Right renal cortex interstitium (tissue), 3 donors: ENCODE measurements at places on chromosomes 7 and 10. TPM values are rescaled to one million over a fixed set of nuclear protein-coding genes. Genes with fewer than 3 reads are reported as not detected.

Gene PIK3AP1
- polyA plus RNA-seq: 4.8 TPM

Gene SPAG6
- 1.1 TPM for polyA plus RNA-seq

Gene TMEM130
- 4.0 TPM for polyA plus RNA-seq

Gene STRIP2
- polyA plus RNA-seq: 3.5 TPM

Gene NME8
- 0.47 TPM for polyA plus RNA-seq

Gene CFAP58
- polyA plus RNA-seq: 0.47 TPM

Gene NEURL1
- polyA plus RNA-seq: 1.1 TPM

GRCh38 chr10:1359626-1359955, 303.4 kb downstream of the WDR37 start:
- no peak for DNase-seq

- DNase-seq: no peak
These were observed 4.6 kb downstream of the BRI3 start for GRCh38 chr7:98286093-98286539.

GRCh38 chr7:17144322-17144721, 154.1 kb upstream of the AHR start:
- no peak for DNase-seq

GRCh38 chr7:125399408-125399807, 469.8 kb upstream of the POT1 start:
- DNase-seq: no peak

GRCh38 chr10:21807180-21807579, 196.3 kb downstream of the DNAJC1 start:
- DNase-seq: no peak

GRCh38 chr7:3585826-3586225, 284.8 kb downstream of the SDK1 start:
- DNase-seq: no peak

GRCh38 chr7:106047818-106048705, 64.0 kb downstream of the SYPL1 start:
- DNase-seq: no peak

DNA sequence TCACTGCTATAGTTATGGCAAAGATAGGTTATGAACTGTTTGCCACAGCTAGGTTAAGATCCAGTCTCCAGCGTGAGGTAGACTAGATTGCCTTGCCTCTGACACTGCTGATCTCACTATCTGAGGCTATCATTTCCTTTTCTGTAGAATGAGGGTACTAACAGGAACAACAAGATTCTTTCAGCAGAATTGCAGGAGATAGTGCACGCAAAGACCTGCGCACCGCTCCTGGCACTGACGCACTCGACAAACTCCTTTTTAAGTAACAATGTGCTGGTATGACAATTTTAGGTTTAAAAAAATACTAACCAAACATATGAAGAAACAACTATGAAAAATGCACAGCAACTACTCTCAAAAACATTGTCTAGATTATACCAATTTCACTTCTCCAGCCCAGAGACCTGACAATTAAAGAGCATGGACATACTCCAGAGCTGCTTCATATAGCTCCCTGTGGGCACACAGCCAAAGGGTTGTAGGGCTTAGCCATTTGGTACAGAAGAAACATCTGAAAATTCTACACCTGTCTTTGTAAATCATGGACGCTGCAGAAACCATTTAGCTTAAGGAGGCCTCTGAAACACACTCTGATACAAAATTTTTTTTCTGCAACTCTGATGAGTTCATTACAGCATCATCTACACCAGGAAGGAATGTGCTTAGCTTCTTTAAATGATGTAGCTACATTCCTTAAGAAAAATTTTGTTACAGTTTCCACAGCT, 7.8 kb downstream of the ADAM12 start:
- DNase-seq: no peak

DNA sequence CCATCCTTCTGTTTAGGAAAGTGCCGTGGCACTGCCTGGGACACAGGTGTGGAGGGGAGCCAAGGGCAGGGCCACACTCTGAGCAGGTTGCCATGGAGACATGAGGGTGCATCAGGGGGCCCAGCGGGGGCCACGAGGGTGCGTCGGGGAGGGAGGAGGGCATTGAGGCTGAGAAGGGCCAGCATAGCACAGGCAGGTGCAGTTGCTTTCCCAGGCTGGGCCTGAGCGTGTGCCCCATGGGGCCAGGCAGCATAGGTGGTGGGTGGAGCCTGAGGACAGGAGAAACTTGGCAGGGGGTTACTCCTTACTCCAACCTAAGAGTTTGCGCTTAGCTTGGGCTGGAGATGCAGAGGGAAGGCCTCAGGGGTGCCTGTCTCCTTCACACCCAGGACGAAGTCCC, 15.2 kb downstream of the YKT6 start:
- DNase-seq: no peak

DNA sequence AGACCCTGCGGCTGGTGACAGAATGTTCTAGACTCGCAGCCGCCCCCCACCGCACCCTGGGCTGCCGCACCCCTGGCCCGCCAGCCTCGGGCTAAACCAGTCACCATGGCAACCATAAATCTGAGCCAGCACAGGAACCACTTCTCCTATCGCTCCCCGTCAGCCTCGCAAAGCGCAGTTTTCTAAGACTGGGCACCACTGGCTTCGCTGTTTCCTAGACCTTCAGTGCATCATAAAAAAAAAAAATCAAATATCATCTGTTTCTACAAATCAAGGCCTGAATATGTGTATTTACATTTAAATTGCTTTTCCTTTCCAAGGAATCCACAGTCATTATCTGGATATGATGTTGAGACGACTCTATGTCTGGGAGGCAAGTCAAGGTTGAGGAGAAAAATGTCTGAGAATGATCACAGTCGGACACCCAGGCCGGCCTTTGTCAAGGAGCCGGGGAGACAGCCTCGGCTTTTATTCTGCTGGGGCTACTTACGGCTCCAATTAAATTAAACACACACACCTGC, 99.9 kb downstream of the PTPRN2 start:
- no peak for DNase-seq

GRCh38 chr10:80702143-80702542, 164.4 kb downstream of the SH2D4B start:
- DNase-seq: no peak

DNA sequence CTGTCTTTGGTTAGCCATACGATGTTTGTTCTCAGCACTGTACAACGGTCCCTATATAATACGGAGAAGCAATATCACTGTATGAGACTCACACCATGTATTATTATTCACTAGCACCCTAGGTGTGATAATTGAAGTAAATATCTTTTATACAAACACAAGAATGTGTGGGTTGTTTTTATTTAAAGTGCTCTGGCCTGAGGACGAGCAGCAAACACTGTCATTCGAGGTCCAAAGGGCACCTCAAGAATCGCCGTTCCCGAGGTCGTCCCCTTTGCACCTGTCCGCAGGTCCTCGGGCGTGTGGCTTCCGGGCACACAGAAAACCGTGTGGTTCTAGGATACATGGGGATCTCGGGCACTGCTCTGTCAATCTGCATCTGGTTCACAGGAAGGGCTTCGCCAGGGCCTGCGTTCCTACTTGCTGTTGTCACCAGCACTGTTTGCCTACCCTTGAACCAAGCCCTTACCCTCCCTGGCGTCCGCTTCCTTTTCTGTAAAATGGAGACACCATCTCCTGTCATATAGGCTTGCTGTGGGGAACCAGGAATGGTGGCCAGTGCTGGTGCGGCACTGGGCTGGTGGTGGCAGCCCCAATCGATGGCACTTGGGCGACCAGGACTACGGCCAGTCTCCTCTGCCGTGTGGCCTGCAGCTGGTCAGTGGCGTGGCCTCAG, 28.5 kb upstream of the SH2B2 start:
- DNase-seq: no peak
